ENCODE measurements at places on chromosomes 5 and 9.

DNA sequence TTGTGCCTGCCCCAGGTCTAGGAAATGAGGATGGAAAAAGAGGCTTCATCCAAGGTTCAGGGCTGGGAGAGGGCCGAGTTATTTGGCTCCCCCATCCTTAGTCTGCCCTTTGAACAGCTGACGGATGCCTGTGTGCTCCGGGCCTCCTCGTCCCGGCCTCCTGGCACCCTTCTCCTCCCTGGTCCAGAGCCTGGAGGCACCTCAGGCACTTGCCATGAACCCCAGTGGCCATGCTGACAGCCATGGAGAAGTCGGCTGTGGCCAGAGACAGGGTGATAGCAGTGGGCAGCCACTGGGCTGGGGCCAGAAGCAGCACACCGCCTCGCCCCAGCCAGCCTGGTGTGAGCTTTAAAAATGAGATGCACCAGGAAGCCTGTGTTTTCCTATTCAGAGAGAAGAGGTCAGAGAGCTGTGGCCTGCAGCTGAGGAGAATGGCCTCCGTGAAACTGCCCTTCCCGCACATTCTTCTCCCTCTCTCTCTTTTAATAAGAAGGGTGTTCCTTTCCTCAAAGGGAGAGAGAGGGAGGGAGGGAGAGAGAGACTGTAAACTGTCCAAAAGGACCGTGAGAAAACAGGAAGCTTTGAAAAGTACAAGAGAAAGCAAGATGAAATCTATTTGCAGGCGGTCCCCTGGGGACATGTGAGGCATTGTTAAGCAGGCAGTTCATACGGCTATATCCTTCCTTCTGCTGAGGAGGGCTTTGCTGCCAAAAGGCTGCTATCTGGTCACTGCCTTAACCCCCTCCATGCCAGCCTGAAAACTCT is 55.3 kb downstream of the ZNF366 start:
- DNase-seq: no peak

GRCh38 chr5:35815089-35815936 is 41.4 kb upstream of the IL7R start:
- DNase-seq: peak; percentile 65

- no peak for DNase-seq
These were observed 607.0 kb downstream of the ISL1 start for GRCh38 chr5:51990241-51990640.

GRCh38 chr9:3879315-3879714 is 353.5 kb upstream of the RFX3 start:
- DNase-seq: no peak

GRCh38 chr9:87267251-87268070 is 230.2 kb upstream of the DAPK1 start:
- DNase-seq: no peak

DNA sequence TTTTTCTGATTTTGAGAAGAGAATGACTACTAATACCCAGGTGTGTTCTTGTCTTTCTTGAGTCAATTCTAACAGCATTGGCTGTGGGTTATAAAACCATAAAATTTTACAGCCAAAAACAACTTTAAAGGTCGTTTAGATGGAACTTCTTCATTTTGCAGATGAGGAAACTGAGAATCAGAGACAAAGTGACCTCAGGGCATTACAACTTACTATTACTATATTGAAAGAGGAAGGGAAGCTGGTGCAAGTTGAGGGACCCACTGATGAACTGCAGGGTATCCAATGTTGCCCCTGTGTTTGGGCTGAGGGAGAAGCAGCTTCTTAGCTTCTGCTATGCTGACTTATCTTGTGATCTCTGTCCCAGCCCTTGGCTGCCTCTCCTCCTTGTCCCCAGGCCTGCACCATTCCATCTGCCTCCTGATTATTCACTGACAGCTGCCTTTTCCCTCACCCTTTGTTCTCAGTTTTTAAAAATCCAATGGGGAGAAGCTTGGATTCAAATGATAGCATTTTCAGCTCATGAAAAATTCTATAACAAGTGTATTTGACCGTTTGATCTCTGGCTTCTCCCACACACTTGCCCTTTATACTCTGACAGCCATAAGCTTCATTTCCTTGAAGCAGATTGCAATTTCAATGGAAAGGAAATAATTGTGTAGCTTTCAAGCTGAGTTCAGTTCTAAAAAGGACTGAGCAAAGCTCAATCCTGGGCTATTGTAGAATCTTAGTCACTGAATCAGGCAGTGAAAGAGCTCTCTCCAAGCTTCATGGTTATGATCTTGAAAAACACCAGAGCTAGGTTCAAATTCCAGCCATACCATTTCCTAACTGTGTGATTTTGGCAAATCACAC is 68.5 kb downstream of the TMC1 start:
- no peak for DNase-seq

- DNase-seq: no peak
These were observed 194.2 kb downstream of the GAPVD1 start for GRCh38 chr9:125455876-125456275.

- DNase-seq: peak; percentile 60
These were observed 12.9 kb downstream of the CXCL14 start for GRCh38 chr5:135565725-135566421.

DNA sequence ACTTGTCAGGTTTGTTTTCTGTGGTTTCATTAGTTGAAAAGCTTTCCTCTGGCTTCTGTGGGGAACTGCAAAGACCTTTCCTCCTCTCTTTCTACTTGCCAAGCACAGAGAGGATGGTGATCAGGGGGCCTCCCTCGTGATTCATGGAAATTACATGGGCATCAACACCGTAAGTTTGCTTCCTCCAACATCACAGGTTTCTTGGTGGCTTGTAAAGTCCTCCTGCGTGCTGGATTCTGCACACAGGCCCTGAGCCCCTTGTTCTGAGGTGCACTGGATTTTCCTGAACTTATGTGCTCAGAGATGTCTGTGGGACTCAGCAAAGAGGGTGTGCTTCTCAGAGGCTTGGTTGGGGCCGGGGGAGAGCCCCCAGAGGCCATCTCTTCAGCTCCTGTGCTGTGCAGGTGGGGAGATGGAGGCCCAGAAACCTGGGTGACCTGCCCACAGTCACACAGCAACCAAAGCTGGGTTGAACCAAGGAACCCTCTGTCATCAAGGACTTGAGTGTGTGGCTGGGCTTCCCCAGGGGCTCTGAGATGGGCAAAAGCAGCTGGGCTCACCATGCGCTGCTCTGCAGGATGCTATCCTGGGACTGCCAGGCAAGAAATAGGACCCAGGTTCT is 36.5 kb downstream of the RGS3 start:
- no peak for DNase-seq

DNA sequence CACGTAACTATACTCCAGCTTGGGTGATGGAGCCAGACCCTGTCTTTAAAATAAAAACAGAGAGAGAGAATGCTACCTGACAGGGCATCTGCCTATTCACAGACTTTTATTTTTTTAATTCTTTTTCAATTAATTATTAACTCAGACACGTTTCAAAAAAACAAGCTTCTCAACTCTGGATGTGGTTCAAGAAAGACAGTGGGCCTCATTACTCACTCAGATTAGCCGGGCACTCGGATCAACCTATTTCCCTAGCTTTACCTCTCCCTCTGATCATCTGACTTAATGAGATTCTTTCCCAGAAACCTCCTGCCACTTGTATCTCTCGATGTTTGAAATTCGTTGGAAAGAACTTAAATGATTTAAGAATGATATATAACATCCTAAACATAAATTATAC is 134.1 kb downstream of the TRPM6 start:
- DNase-seq: no peak

DNA sequence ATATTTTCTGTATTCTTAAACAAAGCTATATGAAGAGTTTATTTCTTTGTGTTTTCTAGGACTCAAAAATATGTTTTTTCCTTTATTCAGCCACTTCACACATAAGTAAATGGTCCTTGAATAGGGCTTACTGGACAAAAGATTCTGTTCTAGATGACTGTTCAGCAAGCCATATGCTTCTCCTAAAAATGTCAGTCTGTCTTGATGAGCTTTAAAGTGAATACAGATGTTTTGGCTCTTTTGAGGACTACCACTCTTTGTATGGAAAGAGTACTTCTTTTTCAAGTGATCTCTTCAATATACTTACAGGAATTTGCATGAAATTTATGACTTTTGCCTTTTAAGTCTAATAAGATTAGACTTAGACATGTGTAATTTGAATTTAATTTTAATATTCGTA is 8.4 kb downstream of the NDUFS4 start:
- no peak for DNase-seq

DNA sequence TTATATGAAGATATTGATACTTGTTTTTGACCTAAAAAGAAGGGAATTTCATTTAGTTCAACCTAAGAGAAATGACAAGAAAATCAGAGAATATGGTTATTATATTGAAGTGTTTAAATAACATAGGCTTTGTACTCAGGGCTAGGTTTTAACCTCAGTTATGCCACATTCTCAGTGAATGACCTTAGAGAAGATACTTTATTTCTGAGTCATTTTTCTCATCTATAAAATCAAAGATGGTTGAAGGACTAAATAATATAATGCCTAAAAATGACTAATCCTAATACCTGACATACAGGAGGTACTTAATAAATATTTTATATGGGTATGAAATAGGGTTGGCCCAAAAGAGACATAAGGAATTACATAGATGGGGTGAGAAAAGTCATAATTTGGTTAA is 32.3 kb downstream of the DIMT1 start:
- DNase-seq: no peak

- no peak for DNase-seq
These were observed 12.2 kb upstream of the RAPGEF6 start for GRCh38 chr5:131647048-131647769.

DNA sequence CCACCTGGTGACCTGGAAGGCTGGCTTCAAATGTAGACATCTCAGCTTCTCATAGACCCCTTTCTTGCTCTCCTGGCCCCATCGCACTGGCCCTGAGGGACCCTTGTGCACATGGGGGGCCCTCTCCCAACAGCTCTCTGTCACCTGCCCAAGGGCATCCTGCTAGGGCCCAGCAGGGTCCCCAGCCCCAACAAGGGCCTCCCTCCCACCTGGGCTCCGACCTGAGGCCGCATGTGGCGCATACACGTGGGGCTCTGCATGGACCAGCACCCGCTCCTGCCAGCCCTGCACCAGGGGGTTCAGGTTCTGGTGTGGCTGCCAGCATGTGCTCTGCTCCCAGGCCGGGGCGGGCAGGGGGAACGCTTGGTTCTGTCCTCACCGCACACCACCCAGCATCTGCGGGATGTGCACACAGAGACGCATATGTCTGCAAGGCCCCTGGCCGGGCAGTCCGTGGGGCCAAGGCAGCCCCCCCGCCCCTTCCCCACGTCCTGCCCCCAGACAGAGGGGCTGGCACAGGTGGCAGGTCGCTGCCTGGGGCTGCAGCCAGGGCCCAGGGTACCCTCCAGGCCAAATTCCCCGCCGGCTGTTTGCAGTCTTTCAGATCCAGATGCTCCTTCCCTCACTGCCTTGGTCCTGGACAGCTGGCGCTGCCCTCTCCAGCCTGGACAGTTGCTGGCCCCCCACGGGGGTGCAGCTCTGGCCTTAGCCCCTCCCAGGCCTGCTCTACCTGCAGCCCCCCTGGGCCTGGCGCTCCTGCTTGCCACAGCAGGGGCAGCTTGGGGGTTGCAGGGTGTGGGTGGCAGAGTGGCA is 17.9 kb upstream of the NRARP start:
- DNase-seq: no peak

DNA sequence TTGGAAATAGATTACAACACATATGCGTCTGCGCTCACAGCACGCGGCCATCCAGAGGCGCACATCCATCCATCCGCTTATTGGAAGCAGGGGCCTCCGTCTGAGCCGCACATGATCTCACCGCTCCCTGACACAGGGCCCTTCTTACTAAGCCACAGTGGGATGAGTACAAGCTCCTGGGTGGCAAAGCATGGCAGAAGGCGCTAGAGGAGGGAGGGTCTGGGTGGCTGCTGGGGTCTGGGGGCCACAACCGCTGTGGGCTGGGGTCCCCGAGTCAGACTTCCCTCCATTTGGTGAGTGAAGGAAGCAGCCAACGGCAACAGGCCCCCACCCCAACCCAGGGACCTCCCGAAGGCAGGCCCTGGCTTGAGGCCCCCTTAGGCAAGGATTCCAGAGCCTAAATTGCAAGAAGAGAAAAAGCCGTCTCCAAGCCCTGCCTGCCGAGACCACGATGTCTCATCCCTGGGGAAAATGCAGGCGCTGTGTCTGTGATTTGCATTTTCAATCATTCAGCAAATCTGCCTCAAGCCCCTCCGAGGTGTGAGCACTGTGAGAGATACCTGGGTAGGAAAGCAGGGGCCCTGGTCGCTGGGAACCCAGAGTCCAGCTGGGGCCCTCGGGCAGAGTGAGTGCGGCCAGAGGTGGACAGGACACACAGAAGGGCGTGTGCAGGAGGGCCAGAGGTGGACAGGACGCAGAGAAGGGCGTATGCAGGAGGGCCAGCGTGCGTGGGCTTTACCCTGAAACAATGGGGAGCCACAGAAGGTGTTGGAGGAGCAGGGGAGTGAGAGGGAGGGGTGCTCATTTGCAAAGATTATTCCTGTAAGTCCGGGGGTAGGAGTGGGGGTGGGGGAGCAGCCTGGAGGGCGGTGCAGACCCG is 135.7 kb downstream of the OLFM1 start:
- no peak for DNase-seq

DNA sequence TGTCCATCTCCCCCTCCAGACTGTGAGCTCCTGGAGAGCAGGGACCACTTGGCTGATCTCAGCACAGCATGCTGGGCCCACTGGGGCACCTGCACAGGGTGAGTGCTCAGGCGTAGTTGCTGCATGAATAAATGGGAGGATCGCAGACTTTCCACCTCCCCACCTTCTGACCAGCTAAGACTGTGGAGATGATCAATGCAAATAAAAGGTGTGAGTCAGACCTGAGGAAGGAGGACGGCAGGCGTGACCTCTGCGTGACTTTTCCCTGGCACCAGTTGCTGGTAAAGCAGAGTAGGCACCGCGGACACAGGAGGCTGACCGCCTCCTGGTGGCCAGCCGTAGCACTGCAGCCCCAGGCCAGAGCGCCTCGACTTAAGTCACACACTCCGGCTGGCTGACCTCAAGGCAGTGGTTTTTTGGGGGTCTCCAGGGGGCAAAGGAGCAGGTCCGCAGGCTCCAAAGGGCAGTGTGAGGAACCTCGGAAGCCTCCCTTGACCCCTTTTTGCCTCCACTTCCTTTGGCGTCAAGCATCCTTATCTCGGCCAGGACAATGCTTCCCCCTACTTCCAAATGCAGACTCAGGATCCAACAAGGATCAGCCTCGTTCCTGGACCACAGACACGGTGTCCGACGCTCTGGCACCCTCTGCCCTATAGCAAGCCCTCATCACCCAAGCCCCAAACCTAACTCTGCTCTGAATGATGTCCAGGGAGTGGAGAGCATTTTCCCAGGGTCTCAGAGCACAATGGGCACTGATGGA is 12.7 kb upstream of the TDRD7 start:
- DNase-seq: peak; percentile 68

GRCh38 chr5:167587772-167588437 is 703.5 kb upstream of the WWC1 start:
- DNase-seq: no peak

GRCh38 chr9:124812441-124812876 is 35.5 kb downstream of the OLFML2A start:
- DNase-seq: no peak

DNA sequence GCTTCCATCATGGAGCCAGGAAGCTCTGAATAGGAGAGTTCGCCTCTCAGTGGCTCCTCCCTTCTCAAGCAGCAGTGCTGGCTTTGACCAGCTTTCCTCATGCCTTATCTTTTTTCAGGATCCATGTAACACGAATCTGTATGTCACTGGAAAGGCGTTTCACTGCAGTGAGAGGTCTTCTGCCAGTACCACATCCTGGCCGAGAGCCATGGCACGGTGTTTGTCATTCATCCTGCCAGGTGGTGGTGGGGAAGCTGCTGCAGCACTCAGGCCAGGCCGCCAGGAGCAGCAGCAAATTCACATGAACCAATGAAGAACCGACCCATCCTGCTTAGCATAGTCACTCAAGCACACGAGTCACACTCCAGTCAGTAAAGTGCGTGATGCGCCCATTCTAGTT is 179.0 kb downstream of the FANCC start:
- no peak for DNase-seq

- DNase-seq: no peak
These were observed 144.4 kb downstream of the ARHGEF28 start for GRCh38 chr5:73770172-73771025.

Measured in CD4-positive, alpha-beta T cell treated with Interleukin-2 at 100 ng/mL for 4 hours (primary cell).